ENCODE measurements at places on chromosomes 3 and 15.

DNA sequence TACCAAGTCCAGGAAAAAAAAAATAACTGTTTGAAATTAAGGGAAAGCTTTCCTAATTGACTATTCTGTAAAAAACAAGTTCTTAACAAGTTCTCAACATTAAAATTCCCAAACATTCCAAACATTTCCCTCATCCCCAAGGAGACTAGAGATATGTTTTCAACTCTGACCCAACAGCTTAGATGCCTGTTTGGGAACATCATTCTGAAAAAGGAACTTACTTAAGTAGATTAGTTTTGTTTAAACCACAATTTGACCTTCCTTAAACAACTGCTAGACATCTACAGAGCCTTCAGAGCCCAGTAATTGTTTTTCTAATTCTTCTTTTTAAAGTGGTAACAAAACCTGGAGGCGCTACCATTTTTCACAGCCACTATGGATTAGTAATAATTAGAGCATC, 12.8 kb downstream of the UBR1 start:
- DNase-seq = peak; percentile 46

- no peak for DNase-seq
Observed at GRCh38 chr15:97840501-97840900, 120.0 kb upstream of the ARRDC4 start.

DNA sequence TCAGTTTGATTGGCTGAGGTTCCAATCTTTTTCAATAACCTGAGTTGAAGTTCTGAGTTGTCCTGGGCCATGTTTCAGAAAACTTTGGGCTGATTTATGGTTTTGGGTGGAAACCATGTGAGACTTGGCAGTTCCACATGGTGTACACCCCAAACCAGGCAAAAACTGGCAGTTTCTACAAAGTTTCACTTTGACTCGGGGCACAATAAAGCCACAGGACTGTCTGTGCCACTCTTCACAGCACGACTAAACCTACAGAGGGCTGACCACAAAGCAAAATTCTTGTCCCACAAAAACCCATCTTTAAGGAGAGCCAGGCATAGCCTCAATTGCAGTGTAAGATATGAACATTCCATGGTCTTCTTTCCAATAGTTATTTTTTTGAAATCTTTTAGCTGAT, 155.0 kb downstream of the DUT start:
- DNase-seq = peak; percentile 62

DNA sequence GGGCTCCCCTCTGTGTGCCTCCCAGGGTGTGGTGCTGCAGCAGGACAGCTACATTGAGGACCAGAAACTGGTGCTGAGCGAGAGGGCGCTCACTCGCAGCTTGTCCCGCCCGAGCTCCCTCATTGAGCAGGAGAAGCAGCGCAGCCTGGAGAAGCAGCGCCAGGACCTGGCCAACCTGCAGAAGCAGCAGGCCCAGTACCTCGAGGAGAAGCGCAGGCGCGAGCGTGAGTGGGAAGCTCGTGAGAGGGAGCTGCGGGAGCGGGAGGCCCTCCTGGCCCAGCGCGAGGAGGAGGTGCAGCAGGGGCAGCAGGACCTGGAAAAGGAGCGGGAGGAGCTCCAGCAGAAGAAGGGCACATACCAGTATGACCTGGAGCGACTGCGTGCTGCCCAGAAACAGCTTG, 53.7 kb downstream of the KLHL25 start:
- DNase-seq = no peak

DNA sequence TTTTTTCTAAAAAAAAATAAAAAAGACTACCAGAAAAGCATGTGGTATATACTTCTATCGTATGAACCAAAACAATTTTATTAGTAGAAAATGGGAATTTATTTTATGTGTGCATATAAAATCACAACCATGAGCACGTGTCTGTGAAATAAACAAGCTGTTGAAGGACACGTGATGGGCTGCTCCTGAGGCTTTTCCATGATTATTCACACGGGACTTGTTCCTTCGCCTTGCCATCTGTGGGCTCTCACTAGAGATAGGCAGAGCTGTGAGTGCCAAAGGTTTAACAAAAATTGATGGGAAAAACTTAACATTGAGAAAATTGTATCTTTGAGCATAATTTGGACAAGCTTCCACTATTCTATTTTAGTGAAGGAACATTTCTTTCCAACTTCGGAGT, 12.4 kb upstream of the ETV5 start:
- DNase-seq = no peak

DNA sequence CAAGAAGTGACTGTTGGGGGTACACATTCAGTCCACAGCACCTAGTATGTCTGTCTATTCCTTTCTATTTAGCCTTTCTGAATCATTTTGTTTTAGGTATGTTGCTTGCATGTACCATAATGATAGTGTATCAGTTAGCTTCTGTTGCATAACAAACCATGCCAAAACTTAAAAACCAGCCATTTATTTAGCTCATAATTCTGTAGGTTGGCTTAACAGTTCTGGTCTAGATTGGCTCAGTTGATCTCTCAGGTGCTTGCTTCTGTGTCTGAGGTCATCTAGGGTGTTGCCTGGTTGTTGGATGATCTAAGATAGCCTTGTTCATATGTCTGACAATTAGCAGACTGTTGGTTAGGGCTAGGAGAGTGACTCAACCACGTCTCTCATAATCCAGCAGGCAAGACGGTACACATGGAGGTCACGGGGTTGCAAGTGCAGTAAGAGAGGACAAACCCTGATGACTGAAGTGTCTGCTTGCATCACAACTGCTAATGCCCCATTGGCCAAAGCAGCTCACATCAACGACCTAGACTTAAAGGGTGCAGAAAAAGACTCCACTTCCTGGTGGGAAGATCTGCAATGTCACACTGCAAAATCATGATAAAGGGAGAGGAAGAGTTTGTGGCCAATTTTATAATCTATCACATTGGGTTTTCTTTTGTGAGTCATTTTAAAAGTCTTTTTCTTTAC, 6.8 kb upstream of the PDCD6IP start:
- no peak for DNase-seq

- peak; percentile 40 for DNase-seq
Observed at GRCh38 chr3:43638594-43639447, 17.0 kb upstream of the ANO10 start.

GRCh38 chr3:31635545-31635944, 102.8 kb downstream of the STT3B start:
- DNase-seq = no peak

- DNase-seq = peak; percentile 98
Observed at GRCh38 chr3:57974796-57975388, 33.3 kb upstream of the FLNB start.

DNA sequence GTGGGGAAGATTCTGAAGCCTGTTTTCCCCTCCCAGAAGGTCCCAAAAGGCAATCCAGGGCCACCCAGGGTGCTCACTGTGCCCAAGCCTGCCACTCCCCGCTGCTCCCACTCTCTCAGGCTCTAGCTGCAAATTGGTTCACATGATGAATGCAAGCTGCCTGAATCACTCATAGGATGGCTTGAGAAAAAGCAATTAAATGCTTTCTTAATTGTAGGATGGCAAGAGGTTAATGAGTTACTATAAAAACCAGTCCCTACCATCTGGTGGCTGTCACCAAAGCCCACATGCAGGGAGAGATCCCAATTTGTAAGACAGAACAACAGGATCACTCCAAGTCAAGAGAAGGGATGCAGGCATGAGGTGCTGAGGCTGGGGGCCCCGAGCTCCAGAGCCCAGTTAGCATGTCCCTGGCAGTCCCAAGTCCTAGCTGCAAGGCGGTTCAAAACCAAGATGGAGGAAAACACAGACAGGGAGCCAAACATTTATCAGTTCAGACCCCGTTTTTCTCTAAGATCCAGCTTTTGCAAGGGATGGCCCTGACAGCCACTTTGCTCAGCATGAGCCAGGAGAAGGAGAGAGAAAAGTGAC, 207.1 kb downstream of the UACA start:
- no peak for DNase-seq

GRCh38 chr3:139774560-139775302, 97.0 kb upstream of the NMNAT3 start:
- peak; percentile 25 for DNase-seq

GRCh38 chr3:136505676-136506075, 246.5 kb downstream of the STAG1 start:
- DNase-seq = no peak

DNA sequence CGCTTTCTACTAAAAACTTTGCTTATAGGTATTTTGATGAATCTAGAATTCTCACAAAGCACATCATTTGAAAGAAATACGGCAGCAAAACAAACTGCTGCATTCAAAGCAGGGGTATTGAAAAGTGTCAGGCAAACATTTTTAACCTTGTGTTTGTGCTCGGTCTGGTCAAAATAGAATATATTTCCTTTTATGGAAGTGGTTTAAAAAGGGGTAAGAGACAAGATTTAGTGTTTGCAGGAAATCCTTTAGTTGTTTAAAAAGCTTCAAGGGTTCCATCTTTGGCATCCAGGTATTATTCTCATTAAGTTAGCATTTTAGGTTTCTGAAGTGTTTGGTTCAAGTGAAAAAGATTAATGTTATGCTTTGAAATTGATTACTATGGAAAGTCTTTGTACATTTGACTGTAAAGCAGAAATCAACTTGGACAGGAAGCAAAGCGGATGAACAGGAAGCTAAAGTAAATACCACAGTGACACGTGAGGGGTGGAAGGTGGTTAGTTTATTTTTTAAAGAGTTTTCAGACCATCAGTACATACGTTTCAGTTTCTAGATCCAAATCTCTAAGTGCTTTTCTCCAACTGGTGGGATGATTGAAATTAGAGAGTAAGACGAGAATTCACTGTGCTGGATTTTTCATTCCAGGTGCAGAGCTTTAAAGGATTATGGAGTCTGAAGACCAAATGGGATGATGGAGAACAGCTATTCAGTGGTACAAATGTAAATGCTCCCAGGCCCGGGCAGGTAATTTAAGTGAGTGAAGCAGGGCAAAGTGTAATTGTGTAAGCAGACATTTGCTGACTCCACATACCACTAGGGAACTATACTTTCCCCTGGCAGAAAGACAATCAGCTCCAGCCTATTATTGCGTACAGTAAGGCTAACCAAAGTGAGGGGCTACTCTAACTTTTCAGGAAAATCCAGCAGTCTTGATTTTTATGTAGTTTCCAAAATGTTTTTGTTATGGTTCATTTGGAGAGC, 341.8 kb upstream of the TBL1XR1 start:
- DNase-seq = no peak

DNA sequence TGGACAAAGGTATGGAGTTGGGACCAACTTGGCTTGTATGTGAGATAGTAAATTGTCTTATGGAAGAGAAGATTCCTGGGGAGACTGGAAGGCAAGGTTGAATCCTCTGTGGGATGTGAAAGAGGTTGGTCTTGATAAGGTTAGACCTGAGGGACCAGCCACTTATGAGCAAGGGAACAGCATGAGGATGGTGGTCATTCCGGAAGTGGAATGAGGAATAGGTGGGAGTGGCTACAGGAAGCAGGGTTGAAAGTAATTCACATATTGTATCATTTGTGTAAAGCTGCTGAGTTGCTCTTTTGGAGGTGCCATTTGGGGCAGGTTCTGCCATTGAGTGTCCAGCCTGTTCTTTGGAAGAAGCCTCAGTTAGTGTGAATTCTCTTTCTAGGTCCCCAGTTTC, 13.2 kb downstream of the USP13 start:
- DNase-seq = no peak

- DNase-seq = peak; percentile 46
Observed at GRCh38 chr15:99105514-99106341, 848 bp downstream of the SYNM start.

GRCh38 chr3:126480206-126480605, 4.5 kb upstream of the ZXDC start:
- DNase-seq = no peak

DNA sequence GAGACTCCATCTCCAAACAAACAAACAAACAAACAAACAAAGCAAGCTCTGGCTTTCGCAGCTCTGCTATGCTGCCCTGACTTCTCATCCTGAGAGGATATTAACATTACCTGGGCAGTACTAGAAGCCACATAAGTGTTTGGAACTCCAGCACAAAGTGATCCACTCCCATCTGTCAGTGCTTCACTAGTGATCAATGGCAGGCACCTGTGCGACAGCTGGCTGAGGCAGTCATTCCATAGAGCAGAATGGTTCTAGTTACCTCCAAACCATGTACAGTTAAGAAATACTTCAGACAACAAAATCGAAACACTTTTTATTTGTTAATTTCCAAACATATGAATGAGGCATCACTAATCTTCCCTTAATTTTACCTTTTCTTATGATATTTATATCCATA, 2.8 kb upstream of the MB21D2 start:
- no peak for DNase-seq

GRCh38 chr3:93973131-93974126, at the start of gene PROS1:
Gene PROS1 (minus strand): TSS chr3:93973896. CDS start chr3:93973749, 147 bp downstream.
- peak; percentile 91 for DNase-seq

GRCh38 chr15:33801954-33802353, 166.3 kb upstream of the CHRM5 start:
- DNase-seq = no peak

DNA sequence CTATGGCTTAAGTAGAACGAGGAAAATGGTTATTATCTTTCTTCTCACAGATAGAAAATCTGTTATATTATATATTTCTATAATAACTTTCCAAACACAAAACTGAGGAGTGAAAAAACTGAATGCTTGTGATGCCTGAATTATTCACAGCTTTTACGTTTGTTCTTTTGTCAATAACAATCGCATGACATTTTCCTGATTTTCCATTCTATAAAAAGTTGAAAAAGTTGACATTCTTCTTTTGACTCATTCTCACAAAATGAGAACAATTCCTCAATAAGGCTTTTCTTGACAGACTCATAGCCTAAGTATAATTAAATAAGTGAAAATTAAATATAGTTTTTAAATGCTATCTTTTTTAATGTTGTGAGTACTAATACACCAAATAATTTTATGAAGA, 288.8 kb upstream of the TGFBR2 start:
- DNase-seq = no peak

DNA sequence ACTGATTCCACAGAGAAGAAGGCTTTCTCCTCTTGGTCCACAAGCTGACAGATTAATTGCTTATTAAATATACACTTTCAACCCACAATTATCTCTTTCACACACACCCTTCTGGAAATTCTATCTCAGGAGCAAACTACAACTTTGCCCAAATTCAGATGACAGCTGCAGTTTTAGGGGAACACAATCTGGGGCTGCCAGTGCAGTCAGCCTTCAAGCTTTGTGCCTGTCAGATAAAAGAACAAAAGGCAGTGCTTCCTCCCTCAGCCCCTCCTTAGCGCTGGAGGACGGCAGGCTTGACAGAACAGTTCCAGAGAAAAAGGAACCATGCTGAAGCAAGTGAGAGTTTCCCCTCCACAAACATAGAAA, 99.6 kb downstream of the TMCC1 start:
- DNase-seq = no peak

GRCh38 chr15:20358066-20358778, 183.4 kb downstream of the GOLGA6L6 start:
- DNase-seq = no peak

GRCh38 chr3:43879166-43879565, 188.4 kb downstream of the ABHD5 start:
- DNase-seq = no peak

- DNase-seq = no peak
Observed at GRCh38 chr3:60282866-60283265, 968.4 kb downstream of the FHIT start.

GRCh38 chr15:78425643-78426042, 12.4 kb upstream of the IREB2 start:
- no peak for DNase-seq

Data from fibroblast of the aortic adventitia (primary cell).